ENCODE measurements at places on chromosomes 1 and 21. TPM values are rescaled to one million over a fixed set of nuclear protein-coding genes. Genes with fewer than 3 reads are reported as not detected.

Gene CFAP126
- not detected for total RNA-seq

Gene NUDT17
- total RNA-seq: 4.0 TPM

Gene C1orf87
- 0.17 TPM for total RNA-seq

Gene PDE4B
- 2.3 TPM for total RNA-seq

Gene CD55
- total RNA-seq: 28.6 TPM

Gene TMIGD3
- not detected for total RNA-seq

Gene REG4
- total RNA-seq: not detected

Gene SLC25A34
- total RNA-seq: 0.75 TPM

Gene CD164L2
- not detected for total RNA-seq

Gene HSD3B2
- total RNA-seq: not detected

Gene S100A7
- total RNA-seq: not detected

Gene CRB1
- total RNA-seq: 0.06 TPM

Gene SLC35E2B
- 22.8 TPM for total RNA-seq

Gene KRTAP8-1
- not detected for total RNA-seq

Gene ZBTB8A
- total RNA-seq: 4.4 TPM

Gene KRTAP19-3
- not detected for total RNA-seq

Gene NUF2
- 39.3 TPM for total RNA-seq

Gene DNASE2B
- total RNA-seq: not detected

Gene TNFSF4
- 0.35 TPM for total RNA-seq

Gene ZBTB7B
- 20.4 TPM for total RNA-seq

Gene CDA
- 6.0 TPM for total RNA-seq

Gene KCNE1
- total RNA-seq: not detected

Gene SLC35F3
- total RNA-seq: 2.2 TPM

Gene LENEP
- total RNA-seq: not detected

Gene RAD54L
- 23.6 TPM for total RNA-seq

Gene RHBG
- not detected for total RNA-seq

Gene HFM1
- total RNA-seq: 0.94 TPM

Gene KCNK2
- total RNA-seq: not detected

Gene RGS18
- total RNA-seq: not detected

Gene SFN
- total RNA-seq: 213 TPM

Gene AADACL4
- not detected for total RNA-seq

Gene CDC20
- total RNA-seq: 308 TPM

Gene TMEM125
- total RNA-seq: 7.0 TPM

Gene RUNX1
- 11.3 TPM for total RNA-seq

Gene MRPS21
- total RNA-seq: 55.5 TPM

Gene CHRM3
- 0.07 TPM for total RNA-seq

Gene OVAAL
- total RNA-seq: not detected

Gene PAQR6
- total RNA-seq: 1.5 TPM

Gene LGR6
- not detected for total RNA-seq

Gene RASSF5
- total RNA-seq: 3.5 TPM

Gene KRTAP19-1
- total RNA-seq: not detected

Gene OR2T2
- not detected for total RNA-seq

Gene USF1
- total RNA-seq: 53.7 TPM

Gene SYPL2
- total RNA-seq: not detected

Gene ETNK2
- total RNA-seq: 15.6 TPM

Gene FHAD1
- total RNA-seq: 0.43 TPM

Gene FMOD
- total RNA-seq: 0.17 TPM

Gene IGSF9
- total RNA-seq: 2.0 TPM

Gene OR10J1
- total RNA-seq: not detected

Gene SPATA45
- total RNA-seq: not detected

Gene RHEX
- 0.29 TPM for total RNA-seq

Gene NFIA
- 0.58 TPM for total RNA-seq

Gene CD5L
- not detected for total RNA-seq

Gene SLAMF1
- total RNA-seq: not detected

Measured in epithelial cell of proximal tubule (primary cell).